ENCODE measurements at places on chromosomes 16 and 17.
A peak's percentile ranks its signal among the peaks of the same experiment; 100 is the strongest.

DNA sequence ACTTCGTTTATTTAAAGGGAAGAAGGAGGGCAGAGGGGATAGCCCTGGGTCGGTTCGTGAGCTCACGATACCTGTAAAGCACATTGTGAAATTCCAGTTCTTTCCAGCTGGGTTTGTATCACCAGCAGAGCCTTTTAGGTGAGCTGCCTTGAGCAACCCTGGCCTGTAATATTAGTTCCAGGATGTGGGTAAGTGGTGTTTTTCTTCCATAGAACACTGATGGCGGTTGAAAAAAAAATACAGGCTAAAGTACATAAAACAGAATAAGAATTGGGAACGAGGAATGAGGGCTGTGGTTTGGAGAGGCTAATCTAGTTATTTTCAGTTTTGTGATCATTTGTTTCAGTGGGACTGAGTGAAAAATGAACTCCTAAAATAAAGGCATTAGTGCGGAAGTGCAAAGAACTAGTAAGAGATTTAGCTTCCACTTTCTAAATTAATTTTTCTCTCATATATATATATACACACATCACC, 20.6 kb downstream of the HS3ST3B1 start:
- DNase-seq, result no peak

DNA sequence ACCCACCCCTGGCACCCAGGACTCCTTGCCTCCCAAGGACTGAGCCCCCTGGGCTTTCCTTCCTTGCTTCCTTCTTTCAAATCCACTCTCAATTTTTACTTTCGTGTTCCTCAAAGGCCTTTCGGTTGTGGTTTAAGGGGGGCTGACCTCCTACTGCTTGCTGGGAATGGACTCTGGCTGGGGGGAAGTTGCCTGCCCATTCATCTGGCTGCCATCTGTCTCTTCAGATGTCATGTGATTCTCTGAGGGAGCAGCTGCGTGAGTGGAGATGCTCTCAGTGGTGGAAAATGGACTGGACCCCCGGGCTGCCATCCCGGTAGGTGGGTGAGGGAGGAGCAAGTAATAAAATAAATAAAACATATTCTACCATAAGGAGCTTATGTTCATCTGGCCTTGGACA, 93.8 kb upstream of the RPRML start:
- DNase-seq, result no peak

- no peak for DNase-seq
Observed at GRCh38 chr17:58446086-58446485, 28.8 kb upstream of the RNF43 start.

GRCh38 chr17:2925011-2925410, 128.8 kb downstream of the RAP1GAP2 start:
- no peak for DNase-seq

DNA sequence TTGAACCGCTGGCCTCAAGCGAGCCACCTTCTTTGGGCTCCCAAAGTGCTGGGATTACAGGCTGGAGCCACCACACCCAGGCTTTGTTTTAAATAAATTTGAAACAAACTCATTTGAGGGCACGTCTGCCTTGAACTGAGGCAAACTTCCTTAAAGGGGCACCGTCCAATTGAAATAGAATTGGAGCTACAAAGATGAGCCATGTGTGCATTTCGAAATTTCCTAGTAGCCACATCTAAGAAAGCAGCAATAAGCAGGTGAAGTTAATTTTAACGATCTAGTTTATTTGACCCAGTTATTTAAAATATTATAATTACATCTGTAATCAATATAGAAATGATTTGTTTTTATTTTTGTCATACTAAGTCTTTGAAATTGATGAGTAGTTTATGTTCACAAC, 755 bp upstream of the C16orf89 start:
- no peak for DNase-seq

DNA sequence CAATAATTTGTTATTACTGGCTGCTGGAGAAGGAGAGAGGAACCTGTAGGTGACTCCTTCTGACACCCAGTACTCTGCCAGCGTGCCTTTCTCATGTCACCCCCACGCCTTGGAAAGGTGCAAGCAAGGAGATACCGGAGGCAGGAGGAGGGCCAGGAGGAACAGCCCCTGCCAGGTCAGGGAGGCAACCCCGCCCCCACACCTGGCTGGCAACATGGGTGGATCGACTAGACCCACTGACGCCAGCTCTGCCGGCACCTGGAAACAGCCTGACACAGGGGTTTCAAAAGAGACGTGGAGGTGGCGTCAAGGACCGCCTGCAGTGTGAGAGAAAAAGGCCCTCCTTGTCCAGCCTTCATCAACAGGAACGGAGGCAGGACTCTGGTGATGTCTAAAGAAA, 62.3 kb downstream of the CYB5B start:
- no peak for DNase-seq

GRCh38 chr16:29719063-29719462, 26.7 kb downstream of the C16orf54 start:
- DNase-seq, result no peak

DNA sequence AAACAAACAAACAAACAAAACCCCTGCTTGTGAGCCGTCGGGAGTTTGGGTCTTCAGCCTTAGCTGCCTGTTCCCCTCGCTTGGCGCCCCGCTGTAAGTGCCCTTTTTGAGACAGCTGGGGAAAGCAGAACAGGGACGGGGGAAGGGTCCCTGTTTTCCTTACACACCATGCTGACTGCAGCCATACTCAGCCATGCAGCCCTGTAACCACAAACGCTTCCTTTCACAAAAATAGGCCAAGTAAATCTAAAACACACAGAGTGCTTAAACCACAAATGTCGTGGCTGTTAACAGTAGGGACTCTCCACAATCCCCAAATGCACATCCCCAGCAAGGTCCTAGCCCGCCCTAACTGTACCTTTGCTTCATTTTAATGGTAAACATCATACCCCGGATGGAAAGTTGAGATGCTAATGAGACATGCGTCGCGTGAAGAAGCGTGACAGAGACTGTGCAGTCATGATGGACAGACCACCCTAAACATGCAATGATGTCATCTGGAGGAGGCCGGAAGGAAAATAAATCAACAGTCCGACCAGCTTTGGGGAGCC, 129.9 kb downstream of the MGAT5B start:
- peak; percentile 45 for DNase-seq

DNA sequence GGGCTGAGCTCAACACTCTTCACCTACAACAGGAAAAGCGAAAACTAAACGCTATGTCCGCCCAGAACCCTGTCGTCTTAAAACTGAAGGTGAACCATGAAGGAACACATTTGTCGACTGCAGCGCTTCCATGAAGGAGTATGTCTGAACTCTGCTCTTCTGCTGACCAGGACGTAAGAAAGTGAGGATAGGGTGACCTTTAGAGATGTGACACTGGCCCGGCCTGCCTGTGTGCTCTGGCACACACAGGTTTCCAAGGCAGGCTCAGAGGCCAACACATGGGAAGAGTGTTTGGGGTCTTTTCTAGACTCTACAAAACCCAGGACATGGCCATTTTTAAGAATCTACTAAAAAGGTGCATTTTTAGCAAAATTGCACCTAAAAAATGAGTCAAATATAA, 21.1 kb downstream of the MARF1 start:
- no peak for DNase-seq

GRCh38 chr16:14310519-14310991, 239.4 kb downstream of the MRTFB start:
- DNase-seq, result no peak

DNA sequence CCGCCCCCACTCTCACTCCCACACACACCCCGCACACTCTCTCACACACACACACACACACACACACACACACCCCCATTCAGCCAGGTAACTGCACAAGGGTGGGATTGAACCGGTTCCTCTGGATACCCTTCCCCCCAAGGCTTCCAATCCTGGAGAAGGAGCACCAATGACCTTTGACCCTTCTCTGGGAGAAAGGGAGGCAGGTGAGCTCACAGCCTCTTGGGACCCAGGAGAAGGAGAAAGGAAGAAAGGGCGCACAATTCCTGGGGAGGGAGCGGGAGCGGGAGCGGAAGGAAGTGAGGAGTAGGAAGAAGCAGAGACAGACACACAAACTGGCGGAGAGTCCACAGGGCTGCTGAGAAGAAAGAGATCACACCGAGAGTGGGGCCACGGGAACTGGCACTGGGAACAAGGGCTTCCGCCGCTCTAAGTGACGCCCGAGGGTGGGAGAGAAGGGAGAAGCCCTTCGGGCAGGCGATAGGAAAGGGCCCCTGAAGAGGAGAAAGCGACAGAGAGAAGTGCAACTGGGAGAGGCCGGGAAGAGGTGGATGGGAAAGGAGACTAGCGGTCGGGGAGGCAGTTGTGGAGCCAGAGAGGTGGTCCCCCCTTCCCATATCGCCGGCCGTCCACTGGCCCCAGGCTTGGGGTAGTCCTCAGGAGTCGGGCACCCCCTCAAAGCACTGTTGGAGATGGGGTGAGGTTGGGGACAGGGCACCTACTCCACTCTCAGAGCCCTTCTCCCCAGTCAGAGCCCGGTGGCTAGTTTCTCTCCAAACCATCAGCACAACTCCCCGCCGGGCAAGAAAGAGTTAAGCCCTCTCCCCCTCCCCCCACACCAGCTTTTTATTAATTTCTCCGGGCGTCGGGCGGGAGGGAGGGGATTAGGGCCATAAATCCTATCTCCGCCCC, 1.3 kb downstream of the SAMD14 start:
- no peak for DNase-seq

GRCh38 chr17:82497483-82498405, 21.8 kb upstream of the FOXK2 start:
- DNase-seq, result peak; percentile 44
